ENCODE measurements at places on chromosomes 11 and 22.

DNA sequence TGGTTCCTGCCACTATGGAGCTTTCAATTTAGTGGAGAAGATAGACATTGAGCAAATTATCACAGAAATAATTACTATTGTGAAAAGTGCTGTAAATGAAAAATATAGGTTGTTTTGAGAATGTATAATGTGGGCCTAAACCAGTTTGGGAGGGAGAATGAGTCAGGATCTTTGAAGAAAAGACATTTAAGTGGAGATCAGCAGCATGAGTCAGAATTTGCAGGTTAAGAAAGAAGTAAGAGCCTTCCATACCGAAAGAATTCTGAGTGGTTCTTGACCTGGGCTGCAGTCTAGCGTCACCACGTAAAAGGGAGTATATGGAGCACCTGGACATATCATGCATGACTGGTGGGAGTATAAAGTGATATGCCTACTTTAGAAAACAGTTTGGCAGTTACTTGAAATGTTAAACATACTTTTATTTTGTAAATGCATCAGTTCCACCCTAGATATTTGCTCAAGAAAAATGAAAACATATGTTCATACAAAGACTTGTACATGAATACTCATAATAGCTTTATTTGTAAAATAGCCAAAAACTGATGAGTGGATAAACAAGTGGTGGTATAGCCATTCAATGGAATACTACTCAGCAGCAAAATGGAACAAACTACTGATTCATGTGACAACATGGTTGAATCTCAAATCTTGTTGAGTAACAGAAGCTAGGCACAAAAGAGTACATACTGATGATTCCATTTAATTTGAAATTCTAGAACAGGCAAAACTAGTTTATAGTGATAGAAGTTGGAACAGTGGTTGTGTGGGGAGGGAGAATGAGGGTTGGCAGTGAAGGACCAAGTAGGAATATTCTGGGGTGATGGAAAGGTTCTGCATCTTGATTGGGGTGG, 99.2 kb downstream of the STIM1 start:
- DNase-seq: no peak

DNA sequence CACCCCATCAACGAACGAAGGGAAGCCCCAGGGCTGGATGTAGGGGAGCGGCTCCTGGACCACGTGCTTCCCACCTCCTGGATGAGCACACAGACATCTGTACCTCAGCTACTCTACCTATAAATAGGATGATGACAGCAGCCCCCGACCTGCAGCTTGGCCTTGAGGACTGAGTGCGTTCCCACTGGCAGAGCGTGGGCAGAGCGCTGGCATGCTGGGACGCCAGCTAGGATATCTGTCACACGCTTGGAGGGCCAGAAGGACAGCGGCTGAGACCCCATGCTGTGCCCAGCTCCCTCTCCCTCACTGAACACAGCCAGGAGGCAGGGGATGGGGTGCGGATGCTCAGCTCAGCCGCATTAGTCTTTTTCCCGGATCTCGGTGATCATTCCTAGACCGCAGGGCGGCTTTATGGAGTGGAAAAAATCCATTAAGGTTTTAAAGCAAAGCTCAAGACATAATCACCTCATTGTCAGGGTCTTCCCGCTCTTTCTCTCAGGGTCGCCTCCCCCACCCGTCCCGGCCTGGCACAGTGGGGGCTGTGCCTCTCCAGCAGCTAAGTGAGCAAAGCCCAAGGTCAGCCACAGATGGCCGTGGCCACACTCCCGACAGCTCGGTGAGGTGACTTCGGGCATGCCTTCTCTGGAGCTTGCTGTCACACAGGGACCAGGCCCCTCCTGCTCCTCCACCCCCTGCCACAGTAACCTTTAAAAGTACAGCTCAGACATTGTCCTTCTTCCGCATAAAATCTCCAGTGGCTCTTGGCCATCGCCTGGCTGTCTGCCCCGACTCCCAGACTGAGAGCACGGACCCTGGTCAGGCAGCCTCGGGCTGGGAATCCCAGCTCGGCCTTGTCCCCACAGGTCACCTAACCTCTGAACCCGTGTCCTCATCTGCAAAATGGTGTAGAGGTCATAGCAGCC, 69.6 kb upstream of the SHISAL1 start:
- no peak for DNase-seq

- DNase-seq: no peak
These were observed 3.4 kb upstream of the NUDT8 start for GRCh38 chr11:67632982-67633755.

GRCh38 chr11:2886191-2886894, 768 bp upstream of the CDKN1C start:
- no peak for DNase-seq

DNA sequence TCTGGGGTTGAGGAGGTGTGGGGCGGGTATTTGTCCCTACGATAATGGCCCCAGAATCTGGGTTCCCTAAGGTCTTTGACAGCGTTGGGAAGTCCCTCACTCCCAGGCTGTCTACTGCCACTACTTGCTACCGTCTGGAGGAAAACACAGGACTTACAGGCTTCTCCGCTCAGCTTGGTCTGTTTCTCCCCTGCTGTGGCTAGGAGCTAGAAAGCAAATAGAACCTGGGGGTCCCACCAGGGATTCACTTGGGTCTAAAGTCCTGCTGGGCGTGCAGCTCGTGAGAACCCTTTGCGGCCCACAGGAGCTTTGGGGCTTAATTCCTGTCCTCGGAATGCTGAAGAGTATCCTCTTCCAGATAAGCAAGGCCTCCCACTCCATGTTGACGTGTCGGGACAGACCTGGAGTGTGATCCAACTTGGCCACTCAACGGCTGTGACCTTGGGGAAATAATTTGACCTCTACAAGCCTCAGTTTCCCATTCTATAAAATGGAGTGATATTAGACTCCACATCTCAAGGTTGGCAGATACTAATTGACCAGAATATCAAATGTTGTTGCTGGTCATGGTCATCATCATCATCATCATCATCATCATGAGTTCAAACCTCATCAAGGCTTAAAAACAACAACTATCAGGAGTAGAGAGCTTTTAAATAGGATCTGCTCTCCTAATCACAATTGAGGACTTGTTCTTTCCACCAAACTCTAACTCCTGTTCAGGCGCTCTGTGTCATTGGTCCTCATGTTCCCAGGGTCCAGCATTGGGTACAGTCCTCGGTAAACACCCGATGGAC, 1.7 kb upstream of the MYBPC3 start:
- no peak for DNase-seq

GRCh38 chr11:75872887-75873416, 57.9 kb downstream of the UVRAG start:
- no peak for DNase-seq

GRCh38 chr22:25153961-25154666, 45.5 kb upstream of the CRYBB3 start:
- no peak for DNase-seq

GRCh38 chr11:69778373-69778772, 3.2 kb upstream of the FGF4 start:
- DNase-seq: no peak

DNA sequence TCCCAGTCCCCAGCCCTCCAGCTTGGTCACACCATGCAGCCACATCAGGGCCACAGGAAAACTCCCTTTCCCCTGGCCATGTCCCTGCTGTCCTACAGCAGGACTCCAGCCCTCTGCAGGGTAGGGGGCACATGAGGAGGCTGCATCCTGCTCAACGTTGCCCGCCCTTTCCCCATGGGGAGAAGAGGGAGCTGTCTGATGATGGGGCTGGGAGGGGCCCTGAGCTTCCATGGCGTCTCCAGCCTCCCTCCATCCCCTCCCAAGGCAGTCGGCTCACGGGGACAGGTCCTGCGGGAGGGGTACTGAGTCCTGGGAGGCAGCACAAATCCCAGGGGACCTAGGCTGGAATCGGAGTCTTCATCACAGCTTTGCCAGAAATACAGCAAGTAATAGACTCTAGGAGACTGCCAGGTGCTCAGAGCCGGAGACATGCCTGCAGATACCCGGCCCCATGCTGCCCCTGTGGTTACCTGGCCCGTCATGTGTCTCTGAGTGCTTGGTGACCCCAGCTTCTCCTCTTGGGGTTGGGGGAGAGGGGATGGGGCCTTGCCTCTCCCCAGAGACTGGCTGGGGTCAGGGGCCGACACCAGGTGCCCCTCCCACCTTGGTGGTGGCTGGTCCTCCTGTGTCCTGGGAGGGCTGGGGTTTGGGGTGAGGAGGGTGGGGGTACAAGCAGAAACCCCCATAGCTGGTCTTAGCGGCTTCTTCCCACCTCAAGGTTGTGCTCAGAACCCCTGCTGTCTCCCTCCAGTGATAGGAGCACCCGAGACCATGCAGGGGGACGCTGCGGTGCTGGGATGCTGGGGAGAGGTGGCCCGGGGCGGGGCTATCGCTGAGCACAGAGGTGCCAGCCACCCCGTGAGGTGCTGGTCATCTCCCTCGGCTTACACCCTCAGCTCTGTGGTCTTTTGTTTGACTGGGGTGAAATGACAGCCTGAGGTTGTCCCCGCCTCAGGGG, 2.3 kb downstream of the MRGPRE start:
- no peak for DNase-seq

- no peak for DNase-seq
These were observed 31.7 kb upstream of the OAF start for GRCh38 chr11:120179057-120179672.

DNA sequence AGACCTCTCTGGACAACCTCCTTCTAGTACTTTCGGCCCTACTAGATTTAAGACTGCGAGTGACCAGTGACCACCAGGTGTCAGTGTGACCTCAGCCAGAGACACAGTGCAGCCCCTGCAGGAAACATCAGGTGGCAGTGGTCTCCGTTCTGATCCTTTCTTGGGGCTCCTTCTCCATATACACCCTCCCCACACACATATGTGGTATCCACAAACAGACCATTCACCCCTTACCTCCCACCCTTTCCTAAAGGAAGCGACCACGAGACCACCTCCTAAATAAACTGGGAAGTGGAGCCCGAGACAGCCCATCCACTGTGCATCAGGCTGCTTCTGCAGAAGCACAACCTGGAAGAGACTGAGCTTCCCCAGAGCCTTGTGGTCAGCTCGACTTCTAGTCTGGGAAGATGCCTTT, 38.5 kb upstream of the CYP2D6 start:
- no peak for DNase-seq

- DNase-seq: no peak
These were observed 11.9 kb downstream of the MICALL1 start for GRCh38 chr22:37917874-37918548.

DNA sequence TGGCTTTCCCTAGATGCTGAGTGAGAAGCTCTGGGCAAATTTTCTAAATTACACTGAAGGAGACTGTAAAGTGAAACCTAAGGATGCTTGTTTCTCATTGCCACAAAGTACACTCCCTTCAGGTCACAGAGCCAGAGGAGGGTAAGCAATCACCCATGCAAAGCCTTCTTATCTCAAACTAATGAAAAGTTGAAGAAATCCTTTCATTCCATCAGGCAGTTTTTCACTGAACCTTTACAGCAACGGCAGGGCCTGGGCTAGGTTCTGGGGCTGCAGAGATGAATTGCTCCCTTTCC, 106.2 kb downstream of the RASSF10 start:
- DNase-seq: no peak

GRCh38 chr22:31790240-31790639, 36.4 kb downstream of the DEPDC5 start:
- no peak for DNase-seq

- no peak for DNase-seq
These were observed 63.6 kb downstream of the NFAM1 start for GRCh38 chr22:42368379-42369249.

DNA sequence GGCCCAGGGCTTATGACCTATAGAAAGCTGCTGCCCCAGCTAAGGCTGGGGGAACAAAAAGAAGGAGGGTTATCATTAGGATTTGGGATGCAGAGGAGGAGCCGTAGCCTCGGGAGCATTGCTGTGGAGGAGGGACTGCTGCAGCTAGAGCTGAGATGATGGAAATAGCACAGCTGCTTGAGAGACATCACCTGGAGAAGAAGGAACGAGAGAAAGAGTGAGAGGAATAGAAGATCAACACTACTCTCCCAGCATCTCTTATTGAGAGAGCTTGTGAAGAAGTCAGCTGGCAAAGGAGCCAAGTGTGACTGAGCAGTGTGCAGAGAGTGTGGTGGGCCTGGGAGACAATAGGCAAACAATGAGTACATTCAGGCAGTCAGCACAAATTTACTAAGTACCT, 100.7 kb upstream of the PLET1 start:
- DNase-seq: no peak

DNA sequence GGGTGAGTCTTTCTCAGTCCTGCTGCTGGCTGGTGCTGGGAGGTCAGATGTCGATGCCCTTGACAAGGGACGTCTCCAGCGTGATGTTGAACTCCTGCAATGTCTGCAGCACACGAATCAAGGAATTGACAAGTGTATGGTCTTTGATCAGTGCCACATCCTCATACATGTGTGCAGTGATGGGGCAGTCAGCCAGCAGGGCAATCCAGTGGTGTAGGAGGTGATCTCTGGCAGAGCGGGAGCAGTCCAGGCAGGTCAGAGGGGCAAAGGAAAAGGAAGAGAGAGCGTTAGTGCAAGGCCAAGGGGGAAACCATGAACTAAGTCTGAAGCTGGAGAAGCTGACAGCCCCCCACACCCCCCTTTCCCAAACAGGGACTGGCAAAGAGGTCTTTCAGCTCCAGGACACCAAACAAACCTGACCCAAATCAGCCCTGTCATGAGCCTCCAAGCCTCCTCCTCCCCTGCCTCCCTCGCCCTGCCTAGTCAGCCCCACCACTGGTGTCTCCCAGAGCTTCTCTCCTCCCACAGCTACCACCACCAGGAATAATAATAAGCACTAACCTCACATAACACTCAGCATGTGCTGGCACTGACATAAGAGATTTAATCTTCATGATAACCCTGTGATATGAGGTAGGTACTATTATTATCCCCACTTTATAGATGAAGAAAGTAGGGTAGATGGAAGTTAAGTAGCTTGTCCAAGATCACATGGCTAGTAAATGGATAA, 48.4 kb upstream of the SCUBE2 start:
- no peak for DNase-seq

DNA sequence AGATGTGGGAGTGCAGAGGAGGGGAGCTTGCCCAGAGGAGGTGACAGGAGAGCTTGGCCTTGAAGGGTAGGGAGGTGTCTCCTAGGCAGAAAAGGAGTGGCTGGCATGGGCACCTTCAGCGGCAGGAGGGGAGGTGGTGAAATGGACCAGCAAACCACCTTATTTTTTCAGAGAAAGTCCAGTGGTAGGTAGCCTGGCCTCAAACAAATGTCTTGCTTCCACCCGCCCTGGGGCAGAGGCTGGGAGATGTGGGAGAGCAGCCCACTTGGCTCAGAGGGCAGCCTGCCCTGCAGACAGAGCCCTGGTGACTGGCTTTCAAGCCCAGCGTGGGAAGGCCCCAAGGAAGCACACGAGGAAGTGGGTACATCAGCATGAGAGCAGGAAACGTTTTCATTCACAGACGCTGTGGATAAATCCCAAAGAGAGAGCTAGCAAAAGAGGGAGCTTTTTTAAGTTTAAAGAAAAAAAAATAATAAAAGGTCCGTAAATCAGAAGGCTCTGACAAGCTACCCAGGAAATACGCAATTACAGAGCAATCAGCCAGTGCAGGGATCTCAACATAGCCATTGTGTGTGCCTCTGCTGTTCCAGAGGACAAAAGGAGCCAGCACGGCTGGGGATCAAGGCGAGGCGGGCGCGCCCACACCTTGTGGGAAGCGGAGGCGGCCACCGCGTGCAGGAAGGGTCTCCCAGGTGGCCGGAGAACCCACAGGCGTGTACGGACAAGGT, 238.7 kb upstream of the PLET1 start:
- DNase-seq: peak; percentile 62

GRCh38 chr11:127330044-127330443, 329.5 kb upstream of the KIRREL3 start:
- no peak for DNase-seq

GRCh38 chr11:63999349-64000025, 13.2 kb downstream of the OTUB1 start:
- no peak for DNase-seq
